Fibroblast of gingiva (primary cell): ENCODE measurements at places on chromosomes 4 and X.
A peak's percentile ranks its signal among the peaks of the same experiment; 100 is the strongest.

DNA sequence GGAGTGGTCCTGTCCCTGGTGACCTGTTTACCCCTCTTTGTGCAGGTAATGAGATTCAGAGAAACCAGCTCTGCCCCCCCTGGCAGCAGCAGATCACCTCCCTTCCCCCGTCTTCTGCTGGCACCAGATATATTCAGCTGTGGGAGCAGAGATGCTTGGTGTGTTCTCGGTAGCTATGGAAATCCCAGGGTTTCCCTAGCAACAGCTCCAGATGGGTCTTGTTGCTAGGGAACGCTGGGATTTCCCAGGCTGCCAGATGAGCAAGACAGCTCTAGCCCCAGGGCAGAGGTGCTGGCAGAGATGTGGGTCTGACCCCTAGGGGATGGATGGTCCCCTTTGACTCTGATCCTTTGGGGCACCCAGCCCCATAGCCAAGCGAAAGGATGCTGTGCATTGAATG lies 20.2 kb downstream of the CETN2 start:
- no peak for DNase-seq

GRCh38 chr4:65667506-65668041 lies 2.7 kb downstream of the EPHA5 start:
- DNase-seq = no peak

- no peak for DNase-seq
These were observed 102.3 kb downstream of the FAM193A start for GRCh38 chr4:2638730-2639129.

GRCh38 chr4:139628184-139629012 lies 37.2 kb upstream of the MGST2 start:
- no peak for DNase-seq

DNA sequence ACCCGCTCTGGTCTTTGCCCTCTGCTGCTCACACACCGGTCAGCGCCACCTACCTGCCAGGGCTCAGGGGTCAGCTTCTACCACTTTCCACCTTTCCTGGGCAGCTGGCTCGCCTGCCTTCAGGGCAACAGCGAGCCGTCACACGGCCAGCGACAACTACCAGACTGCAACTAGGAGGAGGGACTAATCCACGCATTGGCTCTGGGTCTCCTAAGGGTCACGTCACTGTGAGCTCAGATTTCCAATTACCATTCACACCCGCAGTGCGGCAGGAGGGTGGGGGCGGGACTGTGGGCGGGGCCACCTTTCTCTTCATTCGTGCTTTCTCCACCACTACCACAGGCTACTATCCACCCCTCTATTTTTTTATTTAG lies at the start of gene BEX5:
TSS of gene BEX5 (minus strand) at position 172 of the 374 bp plus-strand sequence. CDS start 1,712 bp downstream, outside the sequence.
- DNase-seq = no peak

GRCh38 chr4:89009761-89010369 lies 47.1 kb downstream of the FAM13A start:
- no peak for DNase-seq

DNA sequence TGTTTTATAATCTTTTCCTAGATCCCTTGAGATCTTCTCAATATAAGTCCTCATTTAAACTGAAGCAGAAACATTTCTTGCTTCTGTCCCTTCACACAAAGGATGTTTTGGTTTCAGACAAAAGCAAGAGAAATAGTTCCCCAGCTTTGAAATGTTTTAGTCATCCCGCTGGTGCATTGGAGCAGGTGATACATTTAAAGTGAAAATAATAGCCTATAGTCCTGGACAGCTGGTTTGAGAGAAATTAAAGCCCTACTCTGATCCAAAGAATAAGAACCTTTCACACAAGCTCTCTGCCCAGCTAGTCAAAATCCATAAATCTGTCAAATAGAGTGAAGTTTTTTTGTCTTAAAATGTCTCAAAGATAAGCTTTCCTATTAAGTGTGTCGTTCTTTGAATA lies 79.4 kb downstream of the LUZP4 start:
- no peak for DNase-seq

GRCh38 chr4:145679991-145680455 lies at the start of gene C4orf51:
Gene C4orf51, plus strand, starts transcription at chr4:145680146. Its CDS starts 58 bp downstream, at chr4:145680204.
- DNase-seq = peak; percentile 56

DNA sequence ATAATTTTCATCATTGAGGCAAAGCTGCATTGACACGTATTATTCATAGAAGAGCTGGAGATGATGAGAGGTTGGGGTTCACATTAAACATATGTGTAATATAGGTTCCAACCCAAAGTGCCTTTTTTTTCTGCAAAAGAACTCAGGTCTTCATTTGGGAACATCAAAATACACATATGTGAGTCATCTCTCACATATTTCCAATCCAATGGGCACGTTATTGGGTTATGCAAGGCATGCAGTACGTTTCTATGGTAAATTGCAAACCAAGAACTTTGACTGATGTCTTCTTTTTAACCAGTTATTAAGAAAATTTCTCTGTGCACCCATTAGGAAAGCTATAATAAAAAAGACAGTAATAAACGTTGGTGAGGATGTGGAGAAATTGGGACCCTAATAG lies 150.3 kb upstream of the FAM9B start:
- peak; percentile 2 for DNase-seq

GRCh38 chr4:139798456-139798855 lies 132.8 kb downstream of the MGST2 start:
- DNase-seq = no peak

DNA sequence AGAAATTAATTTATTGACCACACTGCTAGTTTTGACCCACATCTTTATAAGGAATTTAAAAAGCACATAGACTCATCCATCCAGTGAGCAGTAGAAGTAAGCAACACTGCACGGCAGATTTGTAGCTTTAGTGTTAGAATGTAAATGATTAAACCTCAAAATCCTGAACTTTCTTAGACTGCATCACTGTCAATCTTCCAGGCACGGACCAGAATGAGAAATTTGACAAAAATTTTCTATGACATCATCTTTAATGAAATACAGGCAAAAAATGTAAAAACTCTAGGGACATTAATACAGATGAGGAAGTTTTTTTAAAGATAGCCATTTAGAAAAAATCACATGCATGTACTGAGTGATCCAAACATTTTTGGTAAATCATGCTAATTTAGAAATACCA lies 29.2 kb downstream of the NLGN4X start:
- DNase-seq = no peak

DNA sequence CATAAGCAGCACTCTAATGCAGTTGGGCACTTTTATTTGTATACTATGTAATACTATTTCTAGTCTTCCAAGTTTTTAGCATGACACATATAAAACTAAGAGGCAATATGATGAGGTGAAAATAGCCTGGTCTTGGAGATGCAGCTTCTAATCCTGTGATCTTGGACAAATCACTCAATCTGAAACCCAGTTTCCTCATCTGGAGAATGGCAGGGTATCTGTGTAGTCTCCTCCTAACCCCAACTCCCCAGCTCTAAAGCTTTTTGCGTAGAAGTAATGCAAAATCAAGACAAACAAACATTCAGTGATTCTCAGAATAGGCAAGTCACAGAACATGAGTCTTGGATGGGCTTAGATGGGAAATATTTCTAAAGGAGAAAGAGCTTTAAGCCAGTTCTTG lies 36.7 kb upstream of the IL21 start:
- DNase-seq = no peak

- no peak for DNase-seq
These were observed 77.0 kb downstream of the COQ2 start for GRCh38 chr4:83207497-83208101.

GRCh38 chr4:89382439-89382838 lies 74.8 kb upstream of the GPRIN3 start:
- DNase-seq = no peak

DNA sequence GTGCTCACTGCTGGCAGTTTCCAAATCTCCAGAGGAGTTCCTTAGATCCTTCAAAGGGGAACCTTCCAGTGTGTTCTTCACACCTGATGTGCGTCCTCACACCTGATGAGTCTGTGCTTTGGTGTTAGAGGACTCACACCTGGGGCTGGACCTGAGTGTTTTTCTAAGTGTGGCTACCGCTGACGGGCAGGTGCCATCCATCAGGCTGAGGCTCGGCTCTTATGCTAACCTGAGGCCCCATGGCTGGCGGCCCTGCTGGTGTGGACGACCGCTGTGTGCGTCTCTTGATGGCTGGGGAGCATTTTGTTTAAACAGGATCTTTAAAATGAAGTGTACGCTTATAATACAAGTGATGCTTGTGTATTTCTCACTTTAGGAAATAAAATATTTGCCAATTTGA lies 28.4 kb downstream of the PCGF3 start:
- DNase-seq = no peak

DNA sequence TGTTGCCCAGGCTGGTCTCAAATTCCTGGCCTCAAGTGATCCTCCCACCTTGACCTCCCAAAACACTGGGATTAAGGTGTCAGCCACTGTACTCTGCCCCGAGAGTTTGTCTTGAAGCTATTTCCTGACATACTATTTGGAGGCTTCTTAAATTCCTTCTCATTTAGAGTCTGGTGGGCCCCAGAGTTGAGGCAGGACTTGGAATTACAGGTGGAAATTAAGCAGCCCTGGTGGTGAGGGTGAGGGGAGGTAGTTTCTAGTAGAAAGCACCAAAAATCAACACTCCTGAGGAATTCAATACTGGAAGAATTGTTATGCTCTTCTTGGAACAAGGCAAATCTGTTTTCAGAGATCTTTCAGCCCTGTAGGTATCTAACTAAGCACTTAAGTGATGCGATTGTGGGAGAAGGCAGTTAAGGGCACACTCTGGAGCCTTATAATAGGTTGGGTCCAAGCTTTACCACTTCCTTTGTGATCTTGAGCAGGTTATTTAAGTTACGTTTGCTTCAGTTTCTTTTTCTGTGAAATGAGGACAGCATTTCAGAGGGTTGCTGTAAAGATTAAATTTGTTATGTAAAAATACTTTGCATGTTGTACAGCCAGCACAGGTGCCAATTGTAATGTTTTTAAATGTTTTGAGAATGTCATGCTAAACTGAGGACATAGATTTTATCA lies 200.7 kb downstream of the SOWAHB start:
- DNase-seq = no peak

- peak; percentile 71 for DNase-seq
These were observed at the start of gene HERC6 for GRCh38 chr4:88378691-88379559. Gene HERC6, plus strand, starts transcription at chr4:88378852. Its CDS starts 70 bp downstream, at chr4:88378922.

- no peak for DNase-seq
These were observed 571 bp downstream of the TLR6 start for GRCh38 chr4:38856046-38856445.

- DNase-seq = no peak
These were observed 618 bp downstream of the BEND4 start for GRCh38 chr4:42151568-42152506.
